ENCODE measurements at places on chromosomes 5 and 9.

DNA sequence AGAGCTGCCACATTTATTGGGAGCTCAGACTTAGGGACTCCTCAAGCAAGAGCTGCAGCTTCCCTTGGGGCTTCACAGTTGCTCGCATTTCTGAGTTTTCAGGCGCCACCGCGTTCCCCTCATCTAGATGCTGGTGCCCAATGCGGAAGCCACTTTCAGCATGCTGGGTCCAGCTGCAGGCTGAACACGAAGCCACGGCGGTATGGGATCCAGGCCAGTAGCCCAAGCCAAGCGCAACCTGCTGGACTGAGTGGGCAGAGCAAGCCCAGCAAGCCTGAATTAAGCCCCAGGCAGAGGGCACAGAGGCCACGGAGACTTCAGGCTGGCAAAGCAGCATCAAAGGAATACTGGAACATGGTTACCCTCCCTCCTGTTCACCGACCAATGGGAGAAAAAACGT lies 391.5 kb downstream of the HTR1A start:
- DNase-seq = no peak

DNA sequence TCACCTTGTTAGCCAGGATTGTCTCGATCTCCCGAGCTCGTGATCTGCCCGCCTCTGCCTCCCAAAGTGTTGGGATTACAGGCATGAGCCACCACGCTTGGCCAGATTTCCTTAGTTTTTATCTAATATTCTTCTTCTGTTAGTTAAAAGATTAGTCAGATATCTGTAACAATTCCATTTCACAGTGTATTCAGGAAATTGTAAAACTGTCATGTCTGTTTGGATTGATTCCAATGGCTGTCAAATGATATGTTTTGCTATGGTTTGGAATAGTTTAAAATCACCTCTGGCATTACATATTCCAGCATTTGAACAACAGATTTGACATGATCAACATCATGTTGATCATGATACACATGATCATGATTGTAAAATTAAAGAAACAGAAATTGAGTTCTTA lies 193.6 kb upstream of the DAB2 start:
- DNase-seq = no peak

DNA sequence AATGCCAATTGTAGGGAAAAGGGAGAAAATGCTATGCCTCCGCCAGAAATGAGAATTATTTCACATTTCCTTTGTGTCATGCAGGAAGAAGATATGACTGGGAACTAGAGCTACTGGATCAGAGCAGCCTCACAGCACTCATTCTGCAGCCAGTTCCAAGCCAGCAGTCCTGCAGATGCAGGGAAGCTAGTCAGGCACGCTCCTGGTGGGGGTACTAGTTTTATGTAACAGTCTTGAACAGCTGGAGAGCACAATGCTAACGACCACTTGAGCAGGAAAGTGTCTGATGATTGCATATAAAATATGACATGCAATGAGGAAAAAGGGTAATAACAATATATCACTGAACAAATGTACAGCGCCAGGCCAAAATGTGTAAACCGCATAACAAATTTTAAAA lies 21.7 kb downstream of the CDH10 start:
- DNase-seq = peak; percentile 23

- DNase-seq = no peak
Measured at GRCh38 chr5:89071101-89071940, 188.3 kb upstream of the MEF2C start.

DNA sequence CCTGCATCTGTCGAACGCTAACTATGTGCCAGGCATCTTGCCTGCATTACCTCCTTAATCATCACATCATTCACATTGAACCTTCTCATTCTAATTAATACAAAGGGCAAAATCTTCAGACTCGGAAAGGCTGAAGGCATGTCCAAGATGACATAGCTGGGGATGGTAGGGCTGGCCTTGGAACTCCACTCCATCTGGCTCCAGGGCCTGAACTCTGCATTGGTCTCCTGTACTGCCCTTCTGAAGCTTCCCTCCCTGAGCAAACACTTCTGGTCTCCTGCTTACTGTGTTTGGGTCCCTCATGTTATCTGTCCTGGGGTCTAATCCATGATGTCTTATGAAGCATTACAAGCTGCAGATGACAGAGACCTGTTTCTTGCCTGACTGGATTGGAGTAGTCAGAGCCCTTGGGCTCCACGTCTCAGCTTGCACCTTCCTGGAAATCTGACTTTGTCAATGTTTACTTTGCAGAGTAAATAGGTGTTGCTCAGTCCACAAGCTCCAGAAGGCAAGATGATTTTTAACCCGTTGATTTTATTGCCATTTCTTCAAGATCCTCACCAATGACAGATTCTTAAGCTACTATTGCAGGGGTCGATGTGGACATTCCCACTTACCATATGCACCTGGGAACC lies 106.1 kb downstream of the GALNT10 start:
- DNase-seq = no peak

Data from NCI-H2081 treated with DMSO at 0.1 percent for 48 hours (cell line).